Daoy (cell line): ENCODE measurements at places on chromosomes 4 and X. TPM values are rescaled to one million over a fixed set of nuclear protein-coding genes. Genes with fewer than 3 reads are reported as not detected.
A peak's percentile ranks its signal among the peaks of the same experiment; 100 is the strongest.

The BGN gene
- total RNA-seq: 3.7 and 5.7 TPM in 2 replicates

DNA sequence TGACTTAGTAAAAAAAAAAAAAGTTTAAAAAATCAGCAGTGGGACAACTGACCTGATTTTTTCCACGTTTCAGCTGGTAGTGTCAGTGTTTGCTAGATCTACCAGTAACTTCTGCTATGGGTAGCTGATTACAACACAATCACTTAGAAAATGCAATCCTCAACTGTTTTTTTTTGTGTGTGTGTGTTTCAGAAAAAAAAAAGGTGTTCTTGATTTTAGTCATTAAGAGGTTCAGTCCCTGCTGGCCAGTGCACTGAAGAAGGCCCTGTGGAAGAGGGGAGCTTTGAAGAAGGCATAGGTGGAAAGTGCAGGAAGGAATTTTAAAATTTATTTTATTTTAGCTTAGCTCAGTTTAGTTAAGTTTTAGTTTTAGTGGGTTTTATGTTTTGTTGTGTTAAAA is 46.9 kb downstream of the SH2D1A start:
- no peak for DNase-seq

DNA sequence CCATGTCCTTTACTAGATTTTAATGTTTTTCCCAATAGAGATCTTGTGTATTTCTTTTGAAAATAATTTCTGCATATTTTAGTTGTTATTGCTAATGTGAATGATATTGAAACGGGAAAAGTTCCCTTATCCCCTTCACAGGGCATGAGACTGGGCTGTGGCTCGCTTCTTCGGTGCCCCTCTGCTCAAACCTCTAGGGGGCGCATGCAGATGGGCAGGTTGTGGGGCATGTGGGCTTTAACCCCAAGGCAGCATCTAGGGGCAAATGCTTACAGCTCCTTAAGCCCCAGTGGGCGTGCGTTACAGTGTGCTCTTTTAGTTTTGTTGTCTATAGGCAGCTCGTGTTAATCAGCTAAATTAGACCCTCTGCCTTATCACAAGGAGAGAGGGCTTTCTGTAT is 194.7 kb downstream of the OPHN1 start:
- DNase-seq: peak; percentile 12

GRCh38 chrX:15151267-15152186 is 118.4 kb downstream of the ASB9 start:
- peak; percentile 31 for DNase-seq

GRCh38 chrX:155048977-155049619 is 21.8 kb downstream of the CMC4 start:
- DNase-seq: peak; percentile 44

DNA sequence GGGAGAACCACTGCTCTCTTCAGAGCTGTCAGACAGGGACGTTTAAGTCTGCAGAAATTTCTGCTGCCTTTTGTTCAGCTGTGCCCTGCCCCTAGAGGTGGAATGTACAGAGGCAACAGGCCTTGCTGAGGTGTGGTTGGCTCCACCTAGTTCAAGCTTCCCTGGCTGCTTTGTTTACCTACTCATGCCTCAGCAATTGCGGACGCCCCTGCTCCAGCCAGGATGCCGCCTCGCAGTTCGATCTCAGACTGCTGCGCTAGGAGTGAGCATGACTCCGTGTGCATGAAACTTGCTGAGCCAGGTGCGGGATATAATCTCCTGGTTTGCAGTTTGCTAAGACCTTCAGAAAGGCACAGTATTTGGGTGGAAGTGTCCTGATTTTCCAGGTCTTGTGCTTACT is 70.9 kb downstream of the MAGEB5 start:
- no peak for DNase-seq

GRCh38 chr4:53767482-53767881 is 176.2 kb upstream of the LNX1 start:
- no peak for DNase-seq
